ENCODE measurements at places on chromosomes 16 and 17. TPM values are rescaled to one million over a fixed set of nuclear protein-coding genes. Genes with fewer than 3 reads are reported as not detected.

GRCh38 chr16:24748242-24748641 lies 18.8 kb downstream of the TNRC6A start:
- no peak overlapping the region for H3K4me3 ChIP-seq
- H3K27me3 ChIP-seq, result no peaks in the 10 kb centered on the region
- peaks cover 26% of the 10 kb centered on the region for H3K4me1 ChIP-seq

Gene ITGB3
- total RNA-seq, result 0.36 TPM

Gene SPN
- total RNA-seq, result not detected

DNA sequence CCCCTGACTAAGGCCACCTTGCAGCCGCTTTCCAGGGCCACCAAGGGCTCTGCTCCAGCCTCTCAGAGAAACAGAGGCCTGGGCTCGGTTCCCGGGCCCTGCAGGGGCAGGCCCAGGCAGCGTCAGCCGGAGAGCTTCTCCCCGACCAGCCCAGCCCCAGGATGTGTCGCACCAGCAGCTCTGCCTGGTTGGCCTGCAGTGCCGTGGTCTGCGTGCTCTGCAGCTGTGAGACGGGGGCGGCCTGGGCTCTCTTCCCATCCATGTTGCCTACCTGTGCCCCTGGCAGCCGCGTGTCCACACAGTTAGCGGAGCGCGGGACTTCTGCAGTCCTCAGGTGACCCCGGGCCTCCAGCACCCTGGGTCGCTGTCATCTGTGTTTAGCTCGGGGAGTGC lies 4.8 kb downstream of the IGFALS start:
- DNase-seq, result no peak
- no peak overlapping the region for H3K27ac ChIP-seq
- H3K4me3 ChIP-seq, result no peak overlapping the region
- H3K36me3 ChIP-seq, result no peaks in the 10 kb centered on the region
- no peaks in the 10 kb centered on the region for H3K27me3 ChIP-seq
- no peaks in the 10 kb centered on the region for H3K4me1 ChIP-seq

Gene ABCC11
- not detected for total RNA-seq
